ENCODE measurements at places on chromosomes 5 and 9. TPM values are rescaled to one million over a fixed set of nuclear protein-coding genes. Genes with fewer than 3 reads are reported as not detected.

Gene CCNJL
- total RNA-seq: 2.7 TPM

Gene CATSPER3
- total RNA-seq: 0.11 TPM

Gene FOXD1
- 24.8 TPM for total RNA-seq

Gene TUSC1
- 11.7 TPM for total RNA-seq

Gene SEMA6A
- not detected for total RNA-seq

Gene ARHGEF39
- total RNA-seq: 4.5 TPM

Gene RGS3
- total RNA-seq: 144 TPM

Gene NEUROG1
- not detected for total RNA-seq

Gene HARS2
- total RNA-seq: 39.2 TPM

Gene PCDHGA12
- 6.1 TPM for total RNA-seq

Gene PDZD2
- not detected for total RNA-seq

Gene UBE2R2
- total RNA-seq: 14.9 TPM

Gene EFNA5
- 7.2 TPM for total RNA-seq

Gene FAM221B
- total RNA-seq: not detected

Gene SARDH
- 52.5 TPM for total RNA-seq

Gene FOXE1
- not detected for total RNA-seq

Gene GALNT12
- total RNA-seq: 2.2 TPM

Gene SOX30
- not detected for total RNA-seq

Gene SEC61B
- total RNA-seq: 109 TPM

Gene KCNT1
- total RNA-seq: not detected

Gene ANKRD18B
- total RNA-seq: 7.9 TPM

Gene C8G
- not detected for total RNA-seq

Gene TAF11L9
- total RNA-seq: not detected

Gene PCDHB10
- total RNA-seq: 2.8 TPM

Gene ECM2
- total RNA-seq: 0.38 TPM

Gene IL31RA
- total RNA-seq: 1.4 TPM

Data from LHCN-M2 (cell line).